ENCODE measurements at places on chromosomes 12 and 14.

- DNase-seq, result no peak
Measured at GRCh38 chr14:92404018-92404417, 81.1 kb downstream of the SLC24A4 start.

DNA sequence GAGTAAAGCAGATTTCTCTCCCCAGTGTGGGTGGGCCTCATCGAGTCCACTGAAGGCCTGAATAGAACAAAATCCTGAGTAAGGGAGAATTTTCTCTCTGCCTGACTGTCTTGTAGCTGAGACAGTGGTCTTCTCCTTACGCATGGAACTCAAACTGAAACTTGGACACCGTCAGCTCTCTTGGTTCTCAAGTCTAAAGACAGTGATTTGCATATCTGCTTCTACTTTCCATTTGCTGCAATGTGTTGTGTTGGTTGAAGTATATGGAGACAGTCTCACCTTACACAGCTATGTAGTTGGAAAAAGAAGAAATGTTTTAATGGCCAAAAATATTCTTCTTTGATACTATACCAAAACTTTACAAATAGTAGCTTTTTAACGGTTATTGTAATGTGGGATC is 160.2 kb upstream of the LMNTD1 start:
- DNase-seq, result no peak

DNA sequence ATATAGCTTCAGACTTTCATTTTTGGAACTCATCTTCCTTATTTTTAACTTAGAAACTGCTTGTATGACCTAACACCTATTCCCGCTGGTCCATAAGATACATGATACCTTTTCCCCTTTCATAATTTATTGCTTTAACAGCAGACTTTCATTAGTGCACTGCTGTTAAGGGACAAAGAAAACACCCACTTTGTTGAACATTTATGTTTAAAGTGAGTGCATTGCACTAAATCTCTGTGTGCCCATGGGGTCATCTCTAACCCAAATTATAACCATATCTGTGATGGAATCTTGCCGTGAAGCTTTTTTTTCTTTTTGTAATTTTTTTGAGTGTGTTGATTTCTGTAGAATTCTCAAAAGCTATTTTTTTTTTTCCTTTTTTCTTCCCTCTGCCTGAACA is 261.8 kb downstream of the TMTC2 start:
- no peak for DNase-seq

DNA sequence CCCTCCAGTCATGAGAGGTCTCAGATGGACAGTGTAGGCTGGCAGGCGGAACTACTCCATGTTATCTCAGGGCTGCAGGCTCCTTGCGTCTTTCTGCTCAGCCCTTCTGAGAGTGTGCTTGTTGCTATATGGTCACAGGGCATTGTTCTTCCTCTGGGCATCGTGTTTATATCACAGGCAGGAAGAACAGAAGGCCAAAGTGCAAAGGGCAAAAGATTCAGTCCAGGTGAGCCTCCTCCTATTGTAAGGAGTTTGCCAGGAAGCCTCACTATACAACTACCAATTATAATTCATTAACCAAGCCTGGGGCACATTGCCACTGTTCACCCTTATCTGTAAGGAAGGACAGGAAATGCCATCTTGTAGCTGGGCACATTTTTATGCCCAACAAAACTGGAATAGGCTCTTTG is 195.5 kb upstream of the KITLG start:
- DNase-seq, result no peak

GRCh38 chr12:122646517-122647217 is 56.5 kb downstream of the HCAR2 start:
- DNase-seq, result no peak

GRCh38 chr12:57918147-57918546 is 23.2 kb upstream of the ATP23 start:
- DNase-seq, result no peak

DNA sequence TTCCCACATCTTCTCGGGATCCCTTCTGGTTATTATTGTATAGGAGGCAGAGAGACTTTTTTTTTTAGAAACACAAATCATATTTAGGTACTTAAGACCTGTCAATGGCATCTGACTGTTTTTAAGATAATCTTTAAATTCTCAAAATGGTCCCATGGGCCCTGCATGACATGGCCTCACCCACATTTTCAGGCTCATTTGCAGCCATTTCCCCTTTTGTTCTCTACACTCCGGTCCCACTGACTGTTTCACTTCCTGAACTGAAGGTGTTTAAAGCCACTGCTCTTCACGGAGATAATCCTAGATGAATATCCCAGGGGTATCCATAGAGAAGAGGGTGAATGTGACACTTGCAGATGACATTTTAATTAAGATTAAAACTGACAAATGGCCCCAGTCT is 12.3 kb upstream of the C12orf71 start:
- no peak for DNase-seq

- no peak for DNase-seq
Measured at GRCh38 chr12:124699909-124700308, 132.5 kb upstream of the NCOR2 start.

DNA sequence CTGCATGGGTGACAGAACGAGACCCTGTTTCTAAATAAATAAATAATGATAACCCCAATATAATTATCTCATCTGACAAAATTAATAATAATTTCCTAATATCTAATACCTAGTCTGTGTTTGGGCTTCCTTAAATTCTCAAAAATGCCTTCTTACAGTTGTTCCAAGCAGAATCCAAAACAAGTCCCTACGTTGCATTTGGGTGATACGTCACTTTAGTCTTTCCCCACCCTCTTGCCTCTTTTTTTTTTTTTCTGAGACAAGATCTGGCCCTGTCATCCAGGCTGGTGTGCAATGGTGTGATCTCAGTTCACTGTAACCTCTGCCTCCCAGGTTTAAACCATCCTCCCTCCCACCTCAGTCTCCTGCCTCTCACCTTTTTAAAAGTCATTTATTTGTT is 26.7 kb downstream of the VEZT start:
- no peak for DNase-seq

GRCh38 chr12:89373763-89374572 is 21.7 kb upstream of the DUSP6 start:
- no peak for DNase-seq

DNA sequence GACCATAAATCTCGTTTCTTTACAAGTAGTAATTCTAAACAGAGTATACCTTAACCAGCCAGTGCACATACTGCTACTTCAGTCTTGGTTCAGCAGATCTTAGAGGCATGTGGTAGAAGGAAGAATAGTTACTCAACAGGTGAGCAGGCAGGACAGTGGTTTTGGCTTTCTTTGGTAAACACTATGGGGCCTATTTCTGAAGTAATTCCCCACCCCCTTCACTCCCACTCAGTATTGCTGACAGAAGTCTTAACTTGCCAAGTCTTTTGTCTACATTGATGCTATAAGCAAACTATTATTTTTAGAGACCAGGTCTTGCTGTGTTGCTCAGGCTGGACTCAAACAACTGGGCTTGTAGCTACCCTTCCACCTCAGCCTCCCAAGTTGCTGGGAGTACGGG is 68.5 kb downstream of the FBXO34 start:
- DNase-seq, result no peak

- no peak for DNase-seq
Measured at GRCh38 chr12:12513416-12514006, 49.2 kb downstream of the DUSP16 start.

DNA sequence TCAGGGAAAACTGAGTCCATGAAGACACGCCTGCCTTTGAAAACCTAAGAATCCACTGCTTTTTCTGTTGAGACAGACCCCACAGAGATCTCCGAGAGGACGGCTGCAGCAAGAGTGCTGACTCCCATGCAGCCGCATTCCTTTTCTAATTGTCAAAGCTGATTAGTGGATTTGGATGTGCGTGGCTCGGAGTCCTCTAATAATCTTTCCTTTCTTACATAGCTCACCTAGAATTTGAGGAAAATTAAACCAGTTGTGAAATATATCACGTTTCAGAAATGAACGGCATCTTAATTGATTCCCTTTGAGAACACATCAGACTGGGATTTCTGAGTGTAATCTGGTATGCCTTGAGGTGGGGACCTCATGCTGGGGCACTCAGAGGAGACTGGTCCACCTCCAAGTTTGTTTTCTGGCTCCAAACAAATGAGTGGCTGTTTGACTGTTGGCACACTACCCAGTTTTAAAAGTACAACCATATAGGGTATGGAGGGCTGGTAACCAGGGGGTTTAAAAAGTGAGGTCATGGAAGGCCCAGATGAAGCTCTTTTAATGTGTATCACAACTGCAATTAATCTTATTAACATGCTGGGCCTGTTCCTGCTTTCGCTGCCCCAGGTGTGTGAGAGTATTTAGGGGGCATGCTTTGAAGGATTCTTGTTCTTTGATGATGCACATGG is 63.3 kb downstream of the RASSF3 start:
- DNase-seq, result no peak

- DNase-seq, result no peak
Measured at GRCh38 chr12:25644979-25645378, 91.9 kb upstream of the LMNTD1 start.

DNA sequence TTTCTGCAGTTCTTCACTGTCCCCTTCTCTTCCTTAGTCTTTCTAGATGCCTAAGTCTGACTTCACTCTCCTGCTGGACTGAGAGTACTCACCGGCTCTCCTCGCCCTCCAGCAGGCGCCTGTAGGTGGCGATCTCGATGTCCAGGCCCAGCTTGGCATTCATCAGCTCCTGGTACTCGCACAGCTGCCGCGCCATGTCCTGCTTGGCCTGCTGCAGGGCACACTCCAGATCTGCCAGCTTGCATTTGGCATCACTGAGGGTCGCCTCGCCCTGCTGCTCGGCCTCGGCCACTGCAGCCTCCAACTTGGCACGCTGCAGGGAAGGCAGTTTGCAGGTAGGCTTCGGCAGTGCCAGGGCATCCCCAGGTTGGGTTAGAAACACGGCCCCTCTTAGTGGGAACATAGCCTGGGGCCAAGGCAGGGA is 5.2 kb downstream of the KRT84 start:
- no peak for DNase-seq

GRCh38 chr14:78403278-78403815 is 233.2 kb downstream of the NRXN3 start:
- DNase-seq, result no peak

- no peak for DNase-seq
Measured at GRCh38 chr12:74889563-74890236, 319.9 kb downstream of the KCNC2 start.

DNA sequence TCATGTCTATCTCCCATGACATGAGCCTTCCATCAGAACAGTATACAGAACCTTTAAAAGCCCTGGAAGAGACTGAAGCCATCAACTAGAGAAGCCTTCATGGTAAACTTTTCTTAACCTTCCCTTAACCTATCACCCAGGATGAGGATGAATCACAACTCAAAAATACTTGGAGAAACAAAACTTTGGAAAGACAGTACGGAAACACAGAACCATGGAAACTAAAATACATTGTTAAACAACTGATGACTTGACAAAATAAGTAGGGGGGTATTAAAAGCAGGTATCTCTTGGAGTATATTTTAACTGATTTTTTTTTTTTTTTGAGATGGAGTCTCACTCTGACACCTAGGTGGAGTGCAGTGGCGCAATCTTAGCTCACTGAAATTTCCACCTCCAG is 8.7 kb downstream of the TM7SF3 start:
- no peak for DNase-seq
